ENCODE measurements at places on chromosomes 6 and 20.

DNA sequence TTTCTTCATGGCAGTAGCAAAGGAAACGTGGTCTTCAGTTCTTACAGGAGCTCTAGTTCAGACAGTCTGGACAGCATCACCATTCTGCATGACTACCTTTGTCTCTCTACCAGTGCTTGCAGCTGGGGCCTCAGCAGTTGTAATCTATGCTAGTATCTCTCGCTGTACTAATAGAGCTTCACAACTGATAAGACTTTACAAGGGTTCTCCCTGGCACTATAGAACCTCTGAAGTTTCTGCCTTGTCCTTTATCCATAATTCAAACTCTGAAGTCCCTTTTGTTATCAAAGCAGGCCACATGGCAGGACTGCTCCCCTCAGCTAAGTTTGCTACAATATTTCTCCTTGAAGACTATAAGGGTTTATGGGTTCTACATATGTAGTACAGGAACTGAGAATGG lies 842.1 kb upstream of the ADGRB3 start:
- no peak for DNase-seq

GRCh38 chr20:53738039-53738944 lies 144.7 kb upstream of the ZNF217 start:
- no peak for DNase-seq

- DNase-seq, result no peak
Observed at GRCh38 chr6:149563203-149563927, 2.8 kb upstream of the GINM1 start.

GRCh38 chr6:4084444-4085331 lies 5.8 kb upstream of the FAM217A start:
- DNase-seq, result no peak

- DNase-seq, result no peak
Observed at GRCh38 chr20:58418949-58419748, 30.1 kb downstream of the VAPB start.

GRCh38 chr20:57310821-57311514 lies 18.6 kb upstream of the SPO11 start:
- no peak for DNase-seq

- no peak for DNase-seq
Observed at GRCh38 chr20:22523499-22524392, 60.6 kb downstream of the FOXA2 start.

DNA sequence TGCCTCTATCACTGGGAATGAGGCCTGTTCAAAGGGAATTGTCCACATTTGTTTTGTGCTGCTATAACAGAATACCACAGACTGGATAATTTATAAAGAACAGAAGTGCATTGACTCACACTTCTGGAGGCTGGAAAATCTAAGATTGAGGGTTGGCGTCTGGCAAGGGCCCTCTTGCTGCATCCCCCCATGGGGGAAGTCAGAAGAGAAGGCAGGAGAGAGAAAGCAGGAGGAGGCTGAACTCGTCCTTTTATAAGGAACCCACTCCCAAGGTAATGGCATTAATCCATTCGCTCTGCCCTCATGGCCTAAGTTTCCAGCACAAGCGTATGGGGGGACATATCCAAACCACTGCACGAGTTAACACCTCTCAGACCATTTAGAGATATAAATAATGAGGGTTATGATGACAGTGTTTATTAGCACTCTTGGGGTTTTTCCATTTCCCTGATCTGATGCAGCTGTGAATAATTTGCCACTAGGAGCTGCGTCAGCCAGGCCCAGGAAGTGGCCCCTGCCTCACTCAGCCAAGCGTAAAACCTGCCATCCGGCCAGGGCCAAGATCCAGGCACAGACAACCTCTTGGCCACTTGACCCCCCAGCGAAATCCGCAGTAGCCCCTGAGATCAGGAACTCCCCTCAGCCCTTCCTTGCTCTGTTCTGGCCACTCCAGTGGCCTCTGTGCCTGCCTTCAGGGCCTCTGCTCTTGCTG lies 14.2 kb upstream of the SLCO4A1 start:
- no peak for DNase-seq

DNA sequence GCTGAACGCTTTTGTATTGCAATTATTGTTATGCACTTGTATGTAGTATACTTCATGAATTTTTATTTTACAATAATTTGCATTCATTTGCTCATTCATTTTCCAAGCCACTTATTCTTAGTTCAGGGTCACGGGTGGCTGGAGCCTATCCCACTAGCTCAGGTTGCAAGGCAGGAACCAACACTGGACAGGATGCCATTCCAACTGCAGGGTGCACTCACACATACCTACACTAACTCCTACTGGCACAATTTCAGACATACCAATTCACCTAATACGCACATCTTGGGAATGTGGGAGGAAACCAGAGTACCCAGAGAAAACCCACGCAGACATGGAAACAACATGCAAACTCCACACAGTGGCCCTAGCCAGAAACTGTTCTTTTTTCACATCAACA lies 61.8 kb downstream of the LMBRD1 start:
- DNase-seq, result no peak

- no peak for DNase-seq
Observed at GRCh38 chr20:1933465-1933870, 38.3 kb downstream of the SIRPA start.

DNA sequence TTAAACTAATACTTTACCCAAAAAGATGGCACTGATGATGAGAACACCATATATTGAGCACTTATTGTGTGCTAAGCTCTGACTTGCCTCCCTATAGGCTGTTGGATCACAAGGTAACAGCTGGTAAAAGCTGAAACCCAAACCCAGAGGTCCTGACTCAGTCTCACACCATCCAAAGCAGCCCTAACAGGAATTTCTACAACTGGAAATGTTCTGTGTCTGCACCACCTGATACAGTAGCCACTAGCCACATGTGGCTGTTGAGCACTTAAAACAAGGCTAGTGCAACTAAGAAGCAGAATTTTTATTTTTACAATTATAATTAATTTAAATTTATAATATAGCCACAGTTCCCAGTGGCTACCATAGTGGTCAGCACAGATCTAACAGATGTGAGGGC lies 15.6 kb upstream of the MATN4 start:
- no peak for DNase-seq

DNA sequence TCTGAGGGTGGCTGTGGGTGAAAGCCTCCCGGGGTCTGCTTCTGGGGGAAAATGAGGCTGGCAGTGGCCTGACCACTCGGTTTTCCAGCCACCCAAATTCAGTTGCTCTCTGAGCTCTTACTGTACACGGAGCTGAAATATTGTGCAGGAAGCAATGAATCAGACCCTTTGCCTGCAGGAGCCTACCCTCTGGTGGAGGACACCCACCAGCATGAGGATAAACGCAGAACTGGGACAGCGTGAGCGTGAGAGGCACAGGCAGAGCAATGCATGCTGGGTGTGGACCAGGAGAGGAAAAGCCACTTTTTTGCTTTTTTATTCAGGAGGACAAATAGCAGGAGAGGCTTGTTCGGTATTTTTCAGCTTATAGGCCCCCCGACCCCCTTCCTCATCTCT lies 298.0 kb downstream of the QKI start:
- DNase-seq, result no peak

- DNase-seq, result no peak
Observed at GRCh38 chr6:28537509-28538140, 11.9 kb downstream of the GPX5 start.

- no peak for DNase-seq
Observed at GRCh38 chr6:94175465-94175864, 756.1 kb upstream of the EPHA7 start.

GRCh38 chr6:95815389-95816056 lies 200.3 kb upstream of the FUT9 start:
- DNase-seq, result no peak

DNA sequence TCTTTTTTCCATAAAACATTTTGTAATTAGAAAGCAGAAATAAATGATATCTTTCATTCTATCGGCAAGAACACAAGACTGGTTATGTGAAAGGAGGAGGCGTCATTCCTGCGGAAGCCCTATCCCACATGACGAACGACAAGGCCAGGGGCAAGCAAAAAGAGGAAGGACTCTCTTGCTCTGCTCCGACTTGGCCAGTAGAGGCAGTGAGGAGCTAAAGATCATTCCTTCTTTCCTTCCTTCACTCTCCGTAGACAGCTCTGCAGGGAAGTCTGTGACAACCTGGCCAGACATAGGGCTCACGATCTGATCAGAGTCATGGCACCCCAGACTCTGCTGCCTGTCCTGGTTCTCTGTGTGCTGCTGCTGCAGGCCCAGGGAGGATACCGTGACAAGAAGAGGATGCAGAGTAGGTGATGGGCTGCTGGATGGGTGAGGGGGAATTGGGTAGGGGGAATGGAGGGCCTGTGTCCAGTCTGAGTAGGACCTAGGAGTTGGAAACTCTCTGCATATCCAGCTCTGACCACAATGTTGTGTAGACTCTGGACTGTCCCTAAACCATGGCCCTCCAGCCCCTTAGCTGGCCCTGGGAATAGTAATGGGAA lies at the start of gene WFDC10A:
TSS of gene WFDC10A (plus strand) at position 244 of the 605 bp plus-strand sequence. CDS start at position 319, 75 bp downstream.
- no peak for DNase-seq

- DNase-seq, result no peak
Observed at GRCh38 chr6:128438393-128438792, 82.0 kb downstream of the PTPRK start.

- no peak for DNase-seq
Observed at GRCh38 chr20:43938932-43939761, 24.5 kb downstream of the TOX2 start.

DNA sequence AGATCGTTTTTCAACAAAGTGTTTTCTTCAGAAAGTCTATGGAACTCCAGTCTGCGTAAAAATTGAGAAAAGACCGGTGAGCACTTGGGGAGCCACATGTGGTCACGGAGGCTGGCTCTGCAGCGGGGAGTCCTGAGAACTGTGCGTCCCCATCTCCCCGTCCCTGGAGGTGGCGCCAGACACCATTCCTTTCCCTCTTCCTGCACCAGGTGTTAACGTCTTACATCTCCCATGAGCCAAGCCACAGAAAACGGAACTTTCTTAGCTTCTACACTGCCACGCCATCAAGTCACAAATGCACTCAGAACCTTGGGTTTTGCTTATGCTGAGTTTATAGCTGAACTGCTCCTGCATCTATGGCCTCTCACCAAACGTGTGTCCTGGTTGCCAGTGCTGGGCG lies 62.6 kb downstream of the GINS1 start:
- no peak for DNase-seq

DNA sequence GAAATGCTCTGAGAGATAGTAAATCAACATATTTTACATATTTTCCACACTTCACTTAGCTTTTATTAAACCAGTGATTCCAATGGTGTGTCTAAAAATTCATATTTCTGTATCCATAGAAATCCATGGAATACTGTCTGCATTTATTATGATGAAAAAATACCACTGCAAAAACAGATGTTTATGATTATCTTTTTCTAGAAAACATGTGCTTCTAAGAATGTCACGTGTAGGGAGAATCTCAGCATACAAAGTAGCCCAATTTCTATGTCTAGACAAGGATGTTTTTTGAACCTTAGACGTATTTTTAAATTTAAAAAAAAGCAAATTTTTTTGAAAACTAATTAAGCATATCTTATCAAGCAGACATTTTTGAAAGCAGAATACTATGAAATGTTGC lies 622.4 kb downstream of the TENT5A start:
- DNase-seq, result no peak

GRCh38 chr6:43074847-43075669 lies 1.1 kb upstream of the PTK7 start:
- DNase-seq, result no peak

DNA sequence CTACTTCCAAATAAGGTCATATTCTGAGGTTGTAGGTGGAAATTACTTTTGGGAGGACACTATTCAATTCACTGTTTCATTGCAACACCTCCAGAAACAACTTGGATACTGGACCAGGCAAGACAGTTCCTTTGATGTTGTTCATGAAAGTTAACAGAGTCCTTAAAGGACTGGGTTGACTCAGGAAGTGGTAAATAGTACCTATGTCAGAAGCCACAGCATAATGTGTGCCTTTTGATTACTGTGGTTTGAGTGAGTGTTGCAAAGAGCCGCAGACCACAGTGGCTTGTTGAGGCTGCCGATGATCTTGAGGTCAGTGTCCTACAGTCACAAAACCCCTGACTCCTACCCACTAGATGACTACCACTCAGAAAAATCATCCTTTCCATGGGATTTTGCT lies 10.9 kb downstream of the IL20RA start:
- peak; percentile 20 for DNase-seq

GRCh38 chr6:135686784-135687301 lies 164.7 kb upstream of the PDE7B start:
- DNase-seq, result no peak

GRCh38 chr6:131736811-131737210 lies 26.0 kb upstream of the CTAGE9 start:
- no peak for DNase-seq

DNA sequence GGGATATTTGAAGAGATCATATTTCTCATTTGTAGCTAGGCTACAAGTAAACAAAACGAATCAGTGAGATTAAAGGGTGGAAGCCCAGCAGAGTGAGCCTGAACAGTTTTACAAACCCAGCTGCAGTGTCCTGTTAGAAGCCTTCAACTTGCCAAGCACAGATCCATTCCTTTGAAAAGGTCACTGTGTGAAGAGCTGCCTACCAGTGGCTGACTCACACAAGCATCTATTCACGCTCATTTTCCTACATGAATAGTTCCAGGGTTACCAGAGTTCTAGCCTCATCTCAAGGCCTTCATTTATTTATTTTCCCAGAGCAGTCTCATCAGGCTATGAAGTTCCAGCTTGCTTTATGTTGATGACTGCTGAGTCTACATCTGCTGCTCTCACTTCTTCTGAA lies 25.7 kb upstream of the MLIP start:
- no peak for DNase-seq

DNA sequence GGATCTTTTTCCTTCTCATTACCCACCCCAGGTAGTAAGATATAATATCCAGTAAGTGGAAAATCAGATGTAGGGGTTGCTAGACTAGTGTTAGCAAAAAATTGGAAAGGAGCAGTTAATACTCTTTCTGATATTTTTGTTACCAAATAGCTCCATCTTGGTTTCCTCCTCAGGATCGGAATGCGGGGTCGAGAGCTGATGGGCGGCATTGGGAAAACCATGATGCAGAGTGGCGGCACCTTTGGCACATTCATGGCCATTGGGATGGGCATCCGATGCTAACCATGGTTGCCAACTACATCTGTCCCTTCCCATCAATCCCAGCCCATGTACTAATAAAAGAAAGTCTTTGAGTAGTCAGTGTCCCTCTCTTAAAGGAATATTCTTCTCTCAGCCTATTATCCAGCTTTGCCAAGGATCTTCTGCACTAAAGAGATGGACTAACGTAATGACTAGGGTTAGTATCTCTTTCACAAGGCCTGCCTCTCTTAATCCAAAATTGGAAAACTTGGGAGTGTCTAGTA lies 1.5 kb downstream of the ROMO1 start:
- no peak for DNase-seq

DNA sequence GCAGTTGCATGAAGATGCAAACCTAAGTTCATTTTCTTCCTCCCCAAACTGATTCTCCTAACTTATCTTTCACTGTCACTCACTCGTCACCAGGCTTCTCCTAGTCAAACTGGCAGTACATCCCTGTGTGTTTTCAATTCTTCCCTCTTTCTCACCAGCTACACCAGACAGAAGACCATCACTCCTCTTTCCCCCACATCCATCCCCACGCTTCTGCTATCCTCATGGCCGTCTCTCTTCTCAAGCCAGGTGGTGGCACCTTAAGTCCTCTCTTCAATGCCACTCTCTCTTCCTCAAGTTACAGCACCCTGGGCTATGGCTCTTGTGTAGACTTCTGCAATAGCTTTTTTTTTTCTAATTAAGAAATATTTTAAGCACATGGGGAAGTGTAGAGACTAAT lies 14.4 kb upstream of the TREM2 start:
- no peak for DNase-seq

GRCh38 chr6:23532227-23532626 lies 593.8 kb upstream of the NRSN1 start:
- DNase-seq, result no peak
